ENCODE measurements at places on chromosomes 13 and 19. TPM values are rescaled to one million over a fixed set of nuclear protein-coding genes. Genes with fewer than 3 reads are reported as not detected.

GRCh38 chr13:109249780-109250528 is 536.4 kb downstream of the IRS2 start:
- DNase-seq, result no peak

DNA sequence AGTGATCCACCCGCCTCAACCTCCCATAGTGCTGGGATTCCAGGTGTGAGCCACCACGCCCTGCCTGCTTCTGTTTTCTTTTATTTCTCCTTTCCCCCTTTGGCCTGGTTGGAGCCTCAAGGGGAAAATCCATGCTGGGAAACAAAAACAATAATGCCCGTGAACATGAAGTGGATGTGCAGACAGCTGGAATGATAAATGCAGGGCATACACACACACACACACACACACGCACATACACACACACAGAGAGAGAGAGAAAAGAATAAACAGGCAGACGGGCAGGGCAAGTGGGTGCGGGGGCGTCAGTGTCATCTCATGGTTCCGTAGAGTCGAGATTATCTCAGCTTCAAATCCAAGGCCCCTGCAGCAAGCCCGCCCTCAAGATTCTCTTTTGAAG is 4.4 kb upstream of the PLEKHF1 start:
- DNase-seq, result no peak

CEACAM6 gene
- total RNA-seq, result not detected

DNA sequence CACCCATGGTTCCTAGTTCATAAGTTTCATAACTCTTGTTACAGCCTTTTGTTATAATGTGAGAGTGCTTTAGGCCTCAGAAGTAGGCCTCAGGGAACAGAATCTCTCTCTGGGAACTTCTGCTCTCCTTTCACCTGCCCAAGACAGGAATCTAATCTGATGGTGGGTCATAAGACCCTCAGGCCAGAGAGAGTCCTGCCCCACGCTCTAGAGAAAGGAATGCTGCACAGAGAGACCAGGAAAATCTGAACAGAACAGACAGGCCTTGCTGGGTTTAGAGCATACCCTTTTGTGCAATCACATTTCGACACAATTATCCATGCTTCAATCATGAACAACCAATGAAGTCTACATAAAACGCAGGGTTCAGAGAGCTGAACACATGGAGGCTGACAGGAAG is 3.4 kb upstream of the DIAPH3 start:
- DNase-seq, result no peak

DNA sequence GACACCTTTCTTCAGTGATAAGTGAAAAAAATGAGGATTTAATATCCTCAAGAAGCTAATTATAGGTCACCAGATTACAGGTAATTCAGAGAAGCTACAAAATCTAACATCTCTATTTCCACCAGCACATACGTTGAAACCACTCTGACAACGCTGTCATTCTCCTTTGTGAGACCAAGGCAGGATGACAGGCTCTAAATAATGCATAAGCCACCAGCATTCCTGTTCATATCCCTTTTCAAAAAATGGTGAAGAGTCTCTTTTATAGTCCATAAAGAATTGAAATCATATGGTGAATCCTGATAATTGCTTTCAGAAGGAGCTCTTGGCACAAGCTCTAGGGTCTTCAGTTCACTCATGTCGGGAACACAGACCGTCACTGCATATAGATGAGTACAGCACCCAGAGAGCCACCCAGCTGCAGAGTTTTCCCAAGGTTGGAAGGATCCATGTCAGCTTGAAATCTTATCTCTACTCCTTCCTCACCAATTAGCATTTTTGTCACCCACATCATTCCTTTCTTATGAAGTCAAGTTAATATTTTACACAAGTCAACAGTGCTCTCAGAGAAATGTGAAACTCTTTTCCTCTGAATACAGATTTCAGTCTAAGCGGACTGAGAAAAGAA is 431.4 kb downstream of the TBC1D4 start:
- DNase-seq, result no peak

DNA sequence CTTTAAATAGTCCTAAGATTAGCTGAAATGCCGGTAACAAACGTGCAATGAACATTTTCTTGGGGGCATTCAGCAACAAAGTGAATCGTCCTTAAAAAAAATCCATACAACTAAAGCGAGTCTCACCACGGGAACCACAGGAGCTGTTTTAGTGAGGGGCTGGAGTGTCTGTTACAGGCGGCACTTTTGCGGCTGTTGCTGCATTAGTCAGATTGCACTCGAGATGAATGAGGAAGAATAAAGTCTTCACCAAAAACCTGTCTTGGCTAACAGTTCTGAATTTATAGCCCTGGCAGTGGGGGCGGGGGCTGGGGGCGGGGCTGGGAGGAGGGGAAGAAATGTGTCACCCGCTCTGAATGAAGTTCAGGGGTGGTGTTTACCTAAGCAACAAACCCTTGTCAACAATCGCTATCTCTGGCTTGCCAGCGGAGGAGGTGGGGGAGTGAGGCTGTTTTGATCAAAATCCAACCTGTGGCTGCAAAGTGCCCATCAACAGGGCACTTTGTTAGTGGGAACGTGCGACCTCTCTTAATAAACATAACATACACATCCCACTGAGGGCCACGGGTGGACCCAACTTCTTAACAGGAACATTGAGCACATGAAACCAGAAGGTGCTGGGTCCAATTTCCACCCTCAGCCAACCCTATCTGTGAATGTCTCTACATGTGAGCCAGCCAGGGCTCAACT is 44.5 kb downstream of the RFX2 start:
- DNase-seq, result no peak
